ENCODE measurements at places on chromosomes 4 and X. TPM values are rescaled to one million over a fixed set of nuclear protein-coding genes. Genes with fewer than 3 reads are reported as not detected.

Gene FHDC1
- 0.29 TPM for total RNA-seq

Gene SEPTIN11
- total RNA-seq, result 25.2 TPM

Gene BMPR1B
- 0.17 TPM for total RNA-seq

Gene MBNL3
- 39.6 TPM for total RNA-seq

Gene SPANXA1
- not detected for total RNA-seq

Gene CORIN
- 1.1 TPM for total RNA-seq

Gene TLR10
- total RNA-seq, result 0.20 TPM

Gene ADD1
- 289 TPM for total RNA-seq

Gene SPANXN4
- not detected for total RNA-seq

Gene POU4F2
- not detected for total RNA-seq

Gene KLF8
- total RNA-seq, result 5.4 TPM

Measured in CD4-positive, alpha-beta memory T cell (primary cell).